ENCODE measurements at places on chromosomes 16 and 17.

DNA sequence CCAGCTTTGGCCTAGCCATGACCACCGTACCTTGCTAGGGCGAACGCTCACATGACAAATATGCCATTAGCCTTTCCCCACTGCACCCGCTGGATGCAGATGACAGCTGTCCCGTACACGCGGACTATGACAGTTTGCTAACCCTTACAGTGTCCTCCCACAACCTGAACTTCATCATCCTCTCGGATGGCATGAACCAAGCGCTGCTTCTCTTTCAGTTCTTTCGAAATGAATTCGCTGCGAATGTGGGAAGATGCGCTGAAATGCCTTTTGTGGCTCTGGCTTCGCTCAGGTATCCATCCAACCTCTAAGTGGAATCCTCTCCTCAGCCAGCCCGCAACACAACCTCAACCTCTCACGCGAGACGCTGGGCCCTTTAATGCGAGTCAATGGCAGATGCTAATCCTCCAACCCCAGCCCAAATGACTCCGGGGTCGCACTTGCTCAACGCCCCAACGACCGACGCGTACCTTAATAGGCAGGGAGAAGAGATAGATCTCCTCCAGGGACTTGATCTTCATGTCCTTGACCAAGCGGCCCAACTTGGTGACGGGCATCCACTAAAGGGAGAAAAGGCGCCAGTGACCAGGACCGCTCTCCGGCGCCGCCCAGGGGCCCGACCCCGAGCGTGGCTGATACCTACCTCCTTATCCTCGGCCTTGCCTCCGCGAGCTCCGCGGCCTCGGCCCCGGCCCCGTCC lies 670 bp downstream of the RPS2 start:
- DNase-seq = no peak

DNA sequence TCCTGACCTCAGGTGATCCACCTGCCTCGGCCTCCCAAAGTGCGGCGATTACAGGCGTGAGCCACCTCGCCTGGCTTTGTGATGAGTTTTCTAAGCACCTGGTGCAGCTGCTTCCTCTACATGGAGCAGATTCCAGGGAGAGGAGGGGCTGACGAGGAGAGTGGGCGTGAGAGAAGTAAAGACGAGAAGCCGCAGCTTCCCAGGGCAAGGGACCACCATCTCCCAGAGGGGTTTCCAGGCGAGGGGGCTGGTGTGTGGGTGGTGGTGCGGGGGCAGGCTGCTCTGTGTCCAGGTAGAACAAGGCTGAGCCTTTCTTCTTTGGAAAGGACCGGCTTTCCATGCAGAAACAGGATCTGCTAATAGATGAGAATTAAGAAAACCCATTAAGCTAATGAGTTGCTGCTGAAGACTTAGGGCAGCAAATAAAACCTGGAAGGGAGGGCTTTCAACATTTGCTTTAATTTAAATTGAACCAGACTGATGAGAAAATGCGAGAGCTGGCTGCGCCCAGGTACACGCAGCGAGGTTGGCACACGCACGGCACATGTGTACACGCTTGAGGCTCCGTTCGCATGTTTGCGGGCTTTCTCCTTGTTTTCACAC lies 236.7 kb downstream of the RBFOX3 start:
- DNase-seq = no peak

GRCh38 chr17:5431949-5432556 lies 6.9 kb downstream of the C1QBP start:
- DNase-seq = no peak

- DNase-seq = no peak
Observed at GRCh38 chr17:16923904-16924695, 47.8 kb downstream of the TNFRSF13B start.

- no peak for DNase-seq
Observed at GRCh38 chr16:73046849-73047214, 1.1 kb downstream of the ZFHX3 start.

DNA sequence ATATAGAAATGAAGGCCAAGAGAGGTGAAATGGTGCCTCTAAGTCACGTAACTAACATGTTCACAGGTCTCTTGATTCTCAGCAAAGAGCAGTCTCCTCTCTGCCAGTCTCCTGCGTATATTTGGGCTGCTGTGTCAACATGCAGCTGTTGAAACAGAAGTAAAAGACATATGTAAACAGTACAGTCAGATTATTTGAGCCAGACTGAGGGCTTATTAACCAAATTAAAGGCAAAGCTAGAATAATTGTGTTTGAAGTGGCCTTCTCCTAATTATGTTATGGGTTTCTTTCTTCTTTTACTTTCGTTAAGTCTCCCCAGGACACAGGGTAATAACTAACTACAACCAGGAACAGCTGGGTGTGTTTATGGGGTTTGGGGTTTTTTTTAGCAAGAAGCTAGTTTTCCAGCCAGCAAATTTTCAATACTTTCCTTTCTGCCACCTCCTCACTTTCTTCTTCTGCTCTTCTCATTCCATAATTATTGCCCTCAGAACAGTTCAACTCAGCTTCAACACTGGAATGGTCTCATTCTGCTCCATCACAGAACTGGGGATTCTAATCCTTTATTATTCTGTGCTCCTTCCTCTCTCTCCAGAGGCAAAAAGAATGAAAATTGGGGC lies 18.4 kb downstream of the G6PC1 start:
- DNase-seq = no peak

Data from effector memory CD4-positive, alpha-beta T cell (primary cell).